ENCODE measurements at places on chromosomes 7 and 10.

DNA sequence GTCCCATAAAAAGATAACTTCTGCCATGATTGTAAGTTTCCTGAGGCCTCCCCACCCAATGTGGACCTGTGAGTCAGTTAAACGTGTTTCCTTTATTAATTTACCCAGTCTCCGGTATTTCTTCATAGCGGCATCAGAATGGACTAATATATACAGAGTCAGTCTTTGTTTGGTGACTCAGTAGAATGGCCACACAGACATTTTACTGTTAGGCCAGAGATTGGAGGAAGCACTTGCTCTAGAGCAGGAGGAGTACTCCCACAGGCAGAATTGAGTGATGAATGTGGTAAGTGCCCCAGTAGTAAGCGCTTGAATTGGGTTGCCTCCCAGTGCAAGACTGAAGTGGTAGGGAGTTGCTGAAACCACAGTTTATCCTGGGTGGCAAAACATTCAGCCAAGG is 149.5 kb upstream of the SMIM30 start:
- no peak for DNase-seq

DNA sequence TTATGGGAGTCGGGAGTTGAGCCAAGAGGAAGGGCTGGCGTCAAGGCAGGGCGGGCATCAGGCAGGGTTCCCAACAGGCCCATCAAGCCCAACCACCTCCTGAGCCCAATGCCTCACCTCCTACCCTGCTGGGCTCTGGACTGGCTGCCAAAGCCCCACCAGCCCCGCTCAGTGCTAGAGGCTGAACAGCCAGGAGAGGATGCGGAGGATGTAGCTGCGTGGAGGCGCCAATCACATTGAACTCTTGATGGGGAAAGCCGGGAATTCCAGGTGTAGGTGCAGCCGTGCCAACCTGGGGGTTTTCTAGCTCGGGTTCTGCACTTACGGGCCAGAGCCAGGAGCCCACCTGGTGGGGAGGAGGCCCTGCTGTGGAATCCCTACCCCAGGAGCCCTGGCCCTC is 12.9 kb downstream of the ATP5MF start:
- no peak for DNase-seq

GRCh38 chr7:74059681-74060588 is 23.7 kb upstream of the LIMK1 start:
- no peak for DNase-seq

GRCh38 chr7:150784120-150784736 is 15.9 kb downstream of the TMEM176B start:
- DNase-seq = no peak

GRCh38 chr10:119350502-119351097 is 143.2 kb downstream of the GRK5 start:
- no peak for DNase-seq

Measured in activated effector memory CD4-positive, alpha-beta T cell treated with anti-CD3 and anti-CD28 coated beads, Interleukin-2, amount 50 U/mL, for 16 hours (primary cell).